ENCODE measurements at places on chromosomes 2 and 18.
A peak's percentile ranks its signal among the peaks of the same experiment; 100 is the strongest.

GRCh38 chr2:235286622-235287374 is 207.0 kb upstream of the AGAP1 start:
- no peak for DNase-seq

GRCh38 chr2:183605440-183605839 is 481.2 kb downstream of the NUP35 start:
- no peak for DNase-seq

- no peak for DNase-seq
Measured at GRCh38 chr2:138476940-138477339, 24.6 kb upstream of the SPOPL start.

DNA sequence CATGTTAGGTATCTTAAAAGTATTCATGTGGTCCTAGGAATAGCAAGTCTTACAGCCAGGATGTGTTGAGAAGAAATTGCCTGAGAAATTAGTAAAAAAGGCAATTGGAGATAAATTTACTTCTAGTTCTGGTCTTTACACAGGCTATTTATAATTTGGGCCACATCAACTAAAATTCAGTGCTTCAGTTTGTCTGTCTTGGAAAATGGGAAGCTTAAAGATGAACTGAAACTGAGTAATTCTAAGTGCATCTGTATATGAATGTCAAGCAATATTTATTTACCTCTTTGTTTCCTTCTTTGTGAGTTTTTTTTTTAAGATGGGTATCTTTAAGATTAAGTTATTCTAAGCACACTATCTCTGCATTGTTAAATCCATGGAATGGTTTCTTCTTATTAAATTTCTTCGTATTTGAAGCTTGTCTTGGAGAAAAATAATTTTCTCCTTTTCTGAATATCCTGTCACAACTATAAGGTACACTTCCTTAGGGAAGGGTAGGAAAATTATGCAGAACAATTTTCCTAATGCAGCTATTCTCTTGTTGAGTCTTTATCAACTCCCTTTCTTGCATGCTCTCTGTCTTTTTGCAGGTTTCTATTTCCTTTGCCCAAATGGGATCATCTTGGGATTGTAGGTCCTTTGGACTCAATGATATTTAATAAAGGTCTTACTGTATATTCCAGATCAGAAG is 39.7 kb upstream of the MMADHC start:
- no peak for DNase-seq

GRCh38 chr2:238786379-238786778 is 61.5 kb upstream of the TWIST2 start:
- no peak for DNase-seq

DNA sequence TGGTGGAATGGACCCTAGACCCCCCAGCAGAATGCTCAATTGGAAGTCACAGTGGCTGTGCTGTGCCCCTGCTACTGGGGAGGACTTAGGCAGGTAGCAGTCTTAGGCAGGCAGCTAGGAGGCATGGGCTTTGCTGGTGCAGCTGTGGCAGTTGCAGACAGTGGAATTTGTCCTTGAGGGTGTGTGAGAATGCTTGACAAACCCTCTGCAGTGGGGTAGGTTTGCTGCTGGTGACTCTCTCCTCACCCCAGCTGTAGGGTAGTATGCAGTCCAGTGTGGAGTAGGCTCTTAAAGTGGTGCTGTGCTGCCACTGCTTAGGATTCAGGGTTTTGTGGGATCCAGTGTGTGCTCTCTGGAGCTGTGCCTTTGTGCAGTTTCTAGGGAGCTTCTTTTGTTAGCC is 61.3 kb downstream of the NUP35 start:
- DNase-seq = no peak

GRCh38 chr2:27993402-27993787 is 102.9 kb downstream of the BABAM2 start:
- no peak for DNase-seq

DNA sequence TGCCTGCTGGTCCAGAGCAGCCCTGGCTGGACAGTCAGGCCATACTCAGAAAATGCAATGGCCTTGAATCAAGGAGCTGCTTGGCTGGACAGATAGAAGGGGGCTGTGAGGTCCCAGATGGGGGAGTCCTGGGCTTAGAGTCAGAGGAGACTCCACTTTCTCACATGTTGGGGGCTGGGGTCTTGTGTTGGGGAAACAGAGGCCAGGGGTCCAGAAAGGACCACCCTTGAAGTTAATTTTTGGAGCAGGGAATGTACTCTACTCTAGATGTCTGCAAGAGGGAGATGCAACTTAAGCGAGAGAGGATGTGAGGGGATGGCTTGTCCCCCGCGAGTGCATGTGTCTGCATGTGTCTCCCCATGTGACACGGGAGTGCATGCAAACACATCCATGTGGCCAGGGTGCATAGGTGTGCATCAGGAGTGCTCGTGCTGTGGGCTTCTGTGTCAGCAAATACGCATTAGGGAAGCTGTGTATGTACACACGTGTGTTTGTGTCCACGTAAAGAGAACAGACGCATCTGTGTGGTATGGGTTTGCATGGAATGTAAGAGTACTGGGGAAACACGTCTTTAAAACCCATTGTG is 303.2 kb downstream of the MYCN start:
- DNase-seq = no peak

GRCh38 chr2:173656086-173656485 is 301.4 kb downstream of the CDCA7 start:
- no peak for DNase-seq

DNA sequence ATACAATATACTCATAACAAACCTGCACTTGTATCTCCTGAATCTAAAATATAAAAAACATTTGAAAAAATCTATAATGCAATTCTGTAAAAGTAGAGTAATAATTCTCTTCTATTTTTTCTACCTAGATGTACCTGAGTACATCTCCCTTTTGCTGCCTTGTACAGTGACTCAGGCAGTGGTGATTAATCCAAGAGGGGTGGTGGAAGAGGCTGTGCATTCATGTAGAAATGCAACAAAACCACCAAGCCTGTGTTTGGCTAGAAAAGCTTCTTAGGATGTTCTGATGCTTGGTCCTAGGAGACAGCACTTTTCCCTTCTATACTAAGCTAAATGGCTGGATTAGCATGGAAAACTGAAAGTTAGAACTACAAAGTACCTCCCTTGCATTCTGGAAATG is 245.8 kb downstream of the DPP10 start:
- no peak for DNase-seq

DNA sequence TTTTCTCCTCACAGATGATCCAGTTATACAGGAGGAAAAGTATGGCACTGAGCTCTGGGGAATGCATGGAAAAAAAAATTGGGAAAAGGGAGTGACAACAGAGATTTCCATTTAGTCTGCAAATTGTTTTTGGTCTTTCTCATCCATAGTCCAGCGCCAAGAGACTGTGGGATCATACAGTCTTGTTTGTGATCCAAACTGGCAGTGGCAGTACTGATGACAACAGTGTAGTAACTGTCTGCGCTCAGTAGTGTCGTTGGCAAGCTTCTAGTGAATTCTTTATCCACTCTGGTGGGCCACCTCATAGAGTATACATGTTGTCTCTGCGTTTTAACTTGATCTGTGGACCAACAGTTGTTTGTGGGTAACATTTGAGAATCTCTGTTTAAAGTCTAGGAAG is 37.9 kb downstream of the GALNT1 start:
- DNase-seq = no peak

GRCh38 chr2:227130636-227131035 is 33.4 kb downstream of the COL4A4 start:
- no peak for DNase-seq

DNA sequence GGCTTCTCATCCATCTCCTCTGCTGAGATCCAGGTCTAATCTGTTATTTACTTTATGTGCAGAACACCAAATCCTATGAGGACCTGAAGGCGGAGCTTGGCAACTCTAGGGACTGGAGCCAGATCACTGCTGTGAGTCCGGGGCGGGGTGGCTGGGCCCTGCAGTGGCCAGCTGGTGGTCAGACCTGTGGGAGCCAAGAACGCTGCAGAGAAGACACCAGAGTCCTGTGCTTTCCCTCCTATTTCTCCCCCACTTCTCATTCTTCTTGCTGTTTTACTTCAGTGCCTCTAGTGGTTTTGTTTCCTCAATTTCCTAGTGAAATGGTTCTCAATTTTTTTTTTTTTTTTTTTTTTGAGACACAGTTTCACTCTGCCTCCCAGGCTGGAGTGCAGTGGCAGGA is 19.7 kb downstream of the VIL1 start:
- no peak for DNase-seq

GRCh38 chr2:199862788-199863187 is 11.8 kb upstream of the FTCDNL1 start:
- no peak for DNase-seq

- DNase-seq = no peak
Measured at GRCh38 chr2:42167458-42167857, 1.7 kb upstream of the EML4 start.

DNA sequence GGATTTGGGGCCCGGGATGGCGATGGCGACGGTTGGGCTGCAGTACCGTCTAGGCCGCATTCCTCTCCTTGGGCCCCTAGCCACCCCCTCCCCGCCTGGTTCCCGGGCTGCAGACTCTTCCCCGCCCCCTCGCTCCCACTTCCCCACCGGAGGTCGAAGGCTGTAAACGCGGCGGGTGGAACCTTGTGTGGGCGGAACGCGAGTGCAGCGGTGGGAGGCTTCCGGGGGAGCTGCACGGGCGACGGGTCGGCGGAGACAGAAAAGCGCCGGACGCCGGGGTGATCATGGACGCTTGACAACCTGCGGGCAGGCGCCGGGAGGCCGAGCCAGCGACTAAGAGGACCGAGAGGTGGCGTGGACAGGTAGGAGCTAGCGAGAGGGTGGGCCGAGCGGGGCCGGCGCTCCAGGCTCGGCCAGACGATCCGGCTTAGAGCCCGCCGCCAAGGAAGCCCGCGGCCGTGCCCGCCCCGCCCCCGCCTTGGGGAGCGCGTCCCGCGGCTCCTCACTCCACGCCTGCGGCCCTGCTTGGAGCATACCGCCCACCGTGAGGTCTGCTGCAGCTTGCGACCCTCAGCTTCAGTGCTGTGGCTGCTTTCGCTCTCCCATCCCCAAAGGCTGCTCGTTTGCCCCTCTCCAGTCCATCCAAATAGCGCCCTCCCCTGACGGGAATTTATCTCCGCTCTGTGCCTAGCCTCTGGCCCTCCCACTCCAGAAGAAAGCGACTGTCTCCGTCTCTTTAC is at the start of gene COPS7B:
COPS7B (plus strand) TSS at position 269 of the 740 bp plus-strand sequence. CDS start 2,126 bp downstream, outside the sequence.
- DNase-seq = peak; percentile 90

- DNase-seq = no peak
Measured at GRCh38 chr2:27501042-27501441, 4.4 kb downstream of the GCKR start.

GRCh38 chr18:53131001-53131400 is 791.0 kb downstream of the DCC start:
- no peak for DNase-seq

DNA sequence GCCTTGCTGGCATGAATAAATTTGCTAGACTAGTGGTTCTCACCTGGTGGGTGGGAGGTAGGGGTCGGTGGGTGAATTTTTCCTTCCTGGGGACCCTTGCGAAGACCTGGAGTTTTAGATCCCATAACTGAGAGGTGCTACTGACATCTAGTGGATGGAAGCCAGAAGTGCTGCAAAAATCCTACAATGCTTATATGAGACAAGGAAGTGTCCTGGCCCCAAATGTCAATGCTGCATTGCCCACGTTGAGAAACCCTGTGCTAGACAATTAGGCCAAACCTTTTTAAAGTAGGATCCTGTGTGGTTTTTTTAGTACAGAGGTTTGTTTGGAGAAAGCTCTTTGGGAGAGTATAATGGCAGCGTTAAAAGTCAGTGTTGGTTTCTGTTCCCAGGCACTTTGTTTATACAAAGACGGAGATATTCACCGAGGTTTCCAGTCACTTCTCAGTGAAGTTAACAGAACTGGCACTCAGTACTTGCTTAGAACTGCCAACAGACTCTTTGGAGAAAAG is 9.6 kb downstream of the SERPINB8 start:
- DNase-seq = peak; percentile 6

- no peak for DNase-seq
Measured at GRCh38 chr2:151071906-151072305, 189.8 kb downstream of the RBM43 start.

DNA sequence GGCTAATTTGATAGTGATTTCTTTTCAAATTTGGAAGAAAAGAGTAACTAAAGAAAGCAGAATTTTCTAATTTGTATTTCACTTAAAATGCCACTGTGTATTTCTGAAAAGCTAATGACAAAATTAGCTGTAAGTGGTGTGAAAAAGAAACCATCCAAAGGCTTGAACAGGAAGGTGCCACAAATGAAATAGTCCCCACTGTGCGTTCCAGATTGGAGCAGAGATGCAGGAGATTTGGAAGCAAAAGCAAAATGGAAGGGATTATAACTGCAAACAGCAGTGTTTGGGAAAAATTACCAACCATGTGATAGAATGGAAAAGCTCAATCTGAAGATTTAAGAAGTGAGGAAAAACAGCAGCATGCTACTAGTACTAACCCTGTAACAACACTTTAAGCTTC is 498.7 kb downstream of the SUCLG1 start:
- DNase-seq = no peak

GRCh38 chr2:43605079-43605655 is 9.3 kb upstream of the THADA start:
- no peak for DNase-seq

DNA sequence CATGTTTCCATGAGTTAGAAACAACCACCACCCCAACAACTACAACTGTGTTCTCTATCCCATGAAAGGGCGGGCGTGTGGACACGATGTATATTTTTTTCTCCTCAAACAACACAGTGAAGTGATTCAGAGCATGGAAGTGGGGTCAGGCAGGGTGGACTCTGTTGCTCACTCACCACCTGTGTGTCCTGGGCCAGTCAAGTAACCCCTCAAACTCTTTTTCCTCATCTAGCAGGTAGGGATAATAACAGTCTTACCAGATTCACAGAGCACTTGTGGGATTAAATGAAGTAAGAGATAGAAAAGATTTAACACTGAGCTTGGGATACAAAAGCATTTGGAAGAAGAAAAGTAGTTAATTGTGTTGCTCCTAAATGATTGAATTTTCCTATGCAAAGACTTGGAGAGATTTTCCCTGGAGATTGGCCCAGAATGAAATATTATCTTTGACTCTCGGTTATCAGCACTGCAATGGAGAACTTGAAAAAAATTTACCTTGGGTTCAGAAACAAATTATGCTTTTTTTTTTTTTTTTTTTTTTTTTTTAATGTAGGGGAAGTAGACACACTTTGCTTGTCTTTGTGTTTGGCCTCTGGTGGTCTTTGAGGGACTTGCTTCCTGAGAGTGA is 161.9 kb upstream of the EPAS1 start:
- DNase-seq = no peak

DNA sequence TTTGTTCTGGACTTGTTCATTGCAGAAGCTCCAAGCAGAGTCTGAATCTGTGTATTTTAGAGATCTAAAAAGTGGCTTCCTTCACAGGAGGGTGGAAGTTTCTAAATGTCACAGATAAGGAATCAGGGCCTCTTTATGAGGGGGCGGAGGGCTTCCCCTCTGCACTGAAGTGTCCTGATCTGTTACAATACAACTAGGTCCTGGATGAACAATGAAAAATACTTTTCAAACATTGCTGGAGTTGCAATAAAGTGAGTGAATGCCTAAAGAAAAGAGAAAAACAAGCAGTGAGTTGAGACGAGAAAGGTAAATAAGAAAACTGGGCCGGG is 179.3 kb upstream of the HDAC4 start:
- DNase-seq = no peak

GRCh38 chr2:7353571-7353970 is 436.4 kb downstream of the RNF144A start:
- DNase-seq = no peak

GRCh38 chr2:215784371-215784783 is 229.0 kb downstream of the MREG start:
- DNase-seq = no peak
